ENCODE measurements at places on chromosomes 12 and 14.

DNA sequence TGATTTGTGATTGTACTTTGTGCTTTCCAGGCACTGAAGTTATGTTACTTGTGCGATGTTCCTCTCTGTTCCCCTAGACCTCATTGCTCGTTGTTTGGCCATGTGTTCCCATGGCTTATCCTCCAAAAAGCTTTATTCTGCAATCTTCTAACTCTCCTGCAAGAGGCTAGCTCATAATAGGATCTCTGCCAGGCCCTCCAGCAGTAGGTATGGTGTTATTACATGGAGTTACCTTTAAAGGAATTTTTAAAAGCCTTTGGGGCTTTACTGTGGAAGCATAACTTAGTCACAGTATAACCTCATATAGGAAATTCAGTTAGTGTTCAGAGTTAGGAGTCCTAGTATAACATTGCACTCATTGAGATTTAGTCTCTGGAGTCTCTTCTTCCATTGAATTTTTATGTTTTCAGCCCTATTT is 292.3 kb downstream of the RAD51B start:
- no peak for DNase-seq

- DNase-seq, result no peak
Measured at GRCh38 chr12:124796303-124796960, 67.2 kb downstream of the SCARB1 start.

- no peak for DNase-seq
Measured at GRCh38 chr14:26730929-26731618, 133.2 kb upstream of the NOVA1 start.

- no peak for DNase-seq
Measured at GRCh38 chr12:71973687-71974086, 35.0 kb downstream of the TPH2 start.

DNA sequence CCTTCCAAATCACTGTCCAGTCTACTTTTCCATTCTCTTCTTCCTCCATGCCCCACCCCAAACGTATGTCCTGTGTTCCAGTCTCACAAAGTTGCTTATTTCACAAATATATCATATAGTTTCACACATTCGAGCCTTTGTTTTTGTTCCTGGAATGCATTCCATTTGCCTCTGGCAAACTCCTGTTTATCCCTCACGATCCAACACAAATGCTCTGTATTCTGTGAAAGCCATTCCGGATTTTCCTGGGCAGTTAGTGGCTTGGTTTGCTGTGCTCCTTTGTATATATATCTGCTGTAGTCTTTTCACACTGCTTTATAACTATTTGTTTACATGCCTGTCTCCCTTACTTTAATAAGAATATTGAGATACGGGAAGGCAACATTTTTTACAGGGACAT is 9.0 kb downstream of the RIC8B start:
- no peak for DNase-seq

GRCh38 chr12:85509857-85510256 is 229.8 kb downstream of the ALX1 start:
- no peak for DNase-seq
